ENCODE measurements at places on chromosomes 1 and 21. TPM values are rescaled to one million over a fixed set of nuclear protein-coding genes. Genes with fewer than 3 reads are reported as not detected.

- no peak for DNase-seq
These were observed 51.9 kb downstream of the EIF4G3 start for GRCh38 chr1:21124846-21125245.

DNA sequence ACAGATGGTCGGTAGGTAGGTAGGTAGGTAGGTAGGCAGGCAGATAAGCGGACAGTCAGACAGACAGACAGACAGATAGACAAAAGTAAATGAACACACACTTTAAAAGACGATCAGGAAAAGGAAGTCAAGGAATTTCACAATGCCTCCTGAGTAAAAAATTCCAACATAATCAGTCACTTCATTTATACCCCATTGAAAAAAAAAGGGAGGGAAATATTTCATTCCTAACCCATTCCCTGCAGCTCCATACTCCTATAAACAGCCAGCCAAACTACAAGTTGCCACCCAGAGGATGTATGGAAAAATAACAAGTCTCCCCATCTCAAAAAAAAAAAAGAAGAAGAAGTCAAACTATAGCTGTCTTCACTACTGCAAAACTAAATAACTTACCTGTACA lies 43.4 kb downstream of the ZZZ3 start:
- no peak for DNase-seq

DNA sequence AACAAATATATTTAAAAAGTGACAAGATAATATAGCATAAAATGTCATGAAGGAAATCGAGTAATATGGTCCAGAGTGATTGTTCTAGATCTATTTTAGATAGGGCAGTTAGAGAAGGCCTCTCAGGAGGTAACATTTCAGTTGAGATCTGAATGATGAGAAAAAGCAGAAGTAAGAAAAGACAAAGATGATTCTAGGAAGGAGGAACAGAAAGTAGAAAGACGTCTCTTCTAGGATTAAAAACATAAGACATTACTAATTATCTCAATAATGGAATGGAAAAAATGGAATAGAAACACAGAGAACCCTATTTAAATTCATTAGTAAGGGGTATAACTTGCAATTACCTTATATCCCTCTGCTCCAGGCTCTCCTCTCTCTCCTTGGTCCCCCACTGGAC lies 130.0 kb upstream of the ZNHIT6 start:
- DNase-seq: no peak

GRCh38 chr1:69673321-69673720 lies 105.6 kb downstream of the LRRC7 start:
- DNase-seq: no peak

DNA sequence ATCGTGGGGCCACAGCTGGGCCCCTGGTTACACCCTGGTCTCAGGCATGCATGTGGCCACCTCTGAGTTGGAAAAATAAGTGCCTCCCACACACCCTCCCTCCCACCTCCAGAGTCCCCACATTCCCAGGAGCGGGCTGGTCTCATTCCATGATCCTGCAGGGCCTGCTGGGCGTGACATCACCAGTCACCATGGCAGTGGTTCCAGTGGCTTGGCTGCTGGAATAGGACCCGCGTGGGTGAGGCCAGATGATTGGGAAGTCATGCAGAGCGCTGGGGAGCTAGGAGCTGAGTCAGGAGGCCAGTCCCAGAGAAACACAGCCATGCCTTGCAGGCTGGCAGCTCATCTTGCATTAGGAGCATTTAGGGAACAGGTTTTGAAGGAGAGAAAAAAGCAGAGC lies 125.4 kb upstream of the TMEM51 start:
- DNase-seq: no peak

Gene MATN1
- total RNA-seq: not detected

Gene ZNHIT6
- total RNA-seq: 18.8 TPM

Measured in activated CD8-positive, alpha-beta memory T cell treated with anti-CD3 and anti-CD28 coated beads, Interleukin-2, amount 10 ng/mL, durations not matched to agents 7 days and 5 days (primary cell).